Right ventricle myocardium superior (tissue), 1 donor: ENCODE measurements at places on chromosomes 5 and 9.

DNA sequence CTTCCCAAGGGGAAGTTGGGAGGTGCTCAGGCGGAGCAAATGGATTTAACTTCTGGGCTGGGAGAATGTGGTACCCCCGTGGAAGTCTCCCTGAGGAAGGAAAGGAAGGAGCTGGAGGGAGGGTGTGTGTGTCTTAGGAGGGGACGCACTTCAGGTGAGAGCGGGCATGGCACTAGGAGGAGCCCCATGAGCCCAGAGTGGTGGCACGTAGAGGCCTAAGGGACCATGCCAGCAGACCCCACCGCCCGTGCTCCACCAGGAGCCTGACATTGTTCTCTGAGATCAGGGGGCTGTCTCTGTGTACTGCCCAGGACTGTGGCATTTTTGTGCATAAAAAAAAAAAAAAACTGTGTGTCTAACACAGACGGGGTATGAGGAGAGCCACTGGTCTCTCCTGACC lies 18.5 kb upstream of the AHRR start:
- DNase-seq: no peak

DNA sequence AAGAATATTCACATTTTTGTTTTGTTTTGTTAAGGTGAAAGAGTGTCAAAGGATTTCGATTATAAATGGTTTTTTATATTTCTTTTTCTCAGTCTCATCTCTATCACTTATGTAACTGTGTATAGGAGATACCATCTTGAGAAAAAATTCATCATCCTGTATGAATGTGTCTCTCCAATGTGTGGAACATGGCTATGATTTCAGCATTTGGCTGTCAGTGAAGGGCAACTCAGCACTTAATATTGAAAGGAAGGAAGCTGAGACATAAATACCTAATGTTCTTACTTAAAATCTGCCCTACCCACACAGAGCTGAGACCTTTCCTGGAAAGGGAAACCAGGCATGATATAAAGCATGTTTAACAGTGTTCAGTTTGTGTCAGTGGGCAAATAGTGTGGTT lies 474.2 kb upstream of the RIOK2 start:
- no peak for DNase-seq

DNA sequence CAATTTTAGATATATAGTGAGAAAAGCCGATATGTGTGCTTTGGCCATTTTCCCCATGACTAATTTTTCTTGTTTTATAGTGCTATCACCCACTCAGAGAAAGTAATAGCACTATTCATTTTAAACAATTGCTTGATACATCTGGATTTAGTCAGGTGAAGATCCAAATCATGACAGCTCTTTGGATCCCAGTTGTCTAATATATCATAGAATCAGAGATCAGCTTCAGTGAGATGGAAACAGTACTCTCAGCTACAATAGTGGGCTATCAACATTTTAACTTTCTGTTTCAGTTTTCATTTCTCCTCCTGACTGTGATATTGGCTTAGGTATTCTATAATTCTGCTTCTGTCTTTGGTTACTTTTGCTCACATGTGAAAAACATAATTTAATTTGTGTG lies 38.7 kb downstream of the VCAN start:
- no peak for DNase-seq

GRCh38 chr9:91060520-91061343 lies 259.1 kb downstream of the SYK start:
- no peak for DNase-seq

DNA sequence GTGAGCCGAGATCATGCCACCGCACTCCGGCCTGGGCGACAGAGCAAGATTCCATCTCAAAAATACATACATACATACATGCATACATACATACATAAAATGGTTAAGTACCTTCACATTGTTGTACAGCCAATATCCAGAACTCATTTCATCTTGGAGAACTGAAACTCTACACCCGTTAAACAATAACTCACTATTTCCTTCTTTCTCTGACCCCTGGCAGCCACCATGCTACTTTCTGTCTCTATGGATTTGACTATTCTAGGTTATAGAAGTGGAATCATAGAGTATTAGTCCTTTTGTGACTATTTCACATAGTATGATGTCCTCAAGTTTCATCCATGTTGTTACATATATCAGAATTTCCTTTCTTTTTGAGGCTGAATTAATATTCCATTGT lies 9.6 kb upstream of the KIF27 start:
- no peak for DNase-seq

GRCh38 chr5:158832096-158832685 lies 267.5 kb downstream of the EBF1 start:
- no peak for DNase-seq

DNA sequence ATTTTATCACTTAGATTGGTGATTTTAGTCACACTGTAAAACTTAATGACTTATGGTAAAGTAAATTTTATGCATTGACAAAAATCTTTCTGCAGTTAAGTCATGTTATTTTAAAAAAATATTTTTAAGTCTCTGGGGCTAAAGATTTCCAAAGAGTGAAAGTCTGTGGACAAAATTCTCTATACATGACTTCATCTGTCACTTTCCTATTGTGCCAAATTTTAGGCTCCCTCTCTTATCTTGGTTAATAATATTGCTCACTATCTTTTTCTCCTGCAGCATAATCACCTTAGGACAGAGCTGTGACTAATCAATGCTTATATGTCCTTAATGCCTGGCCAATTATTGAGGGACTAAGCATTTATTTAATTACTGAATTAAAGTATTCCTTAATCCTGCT lies 15.2 kb downstream of the LURAP1L start:
- DNase-seq: no peak

- DNase-seq: no peak
These were observed 249.6 kb downstream of the IZUMO3 start for GRCh38 chr9:24296124-24296523.

GRCh38 chr5:9160747-9161146 lies 385.1 kb downstream of the SEMA5A start:
- no peak for DNase-seq

GRCh38 chr9:120711841-120712538 lies 2.3 kb downstream of the MEGF9 start:
- no peak for DNase-seq

DNA sequence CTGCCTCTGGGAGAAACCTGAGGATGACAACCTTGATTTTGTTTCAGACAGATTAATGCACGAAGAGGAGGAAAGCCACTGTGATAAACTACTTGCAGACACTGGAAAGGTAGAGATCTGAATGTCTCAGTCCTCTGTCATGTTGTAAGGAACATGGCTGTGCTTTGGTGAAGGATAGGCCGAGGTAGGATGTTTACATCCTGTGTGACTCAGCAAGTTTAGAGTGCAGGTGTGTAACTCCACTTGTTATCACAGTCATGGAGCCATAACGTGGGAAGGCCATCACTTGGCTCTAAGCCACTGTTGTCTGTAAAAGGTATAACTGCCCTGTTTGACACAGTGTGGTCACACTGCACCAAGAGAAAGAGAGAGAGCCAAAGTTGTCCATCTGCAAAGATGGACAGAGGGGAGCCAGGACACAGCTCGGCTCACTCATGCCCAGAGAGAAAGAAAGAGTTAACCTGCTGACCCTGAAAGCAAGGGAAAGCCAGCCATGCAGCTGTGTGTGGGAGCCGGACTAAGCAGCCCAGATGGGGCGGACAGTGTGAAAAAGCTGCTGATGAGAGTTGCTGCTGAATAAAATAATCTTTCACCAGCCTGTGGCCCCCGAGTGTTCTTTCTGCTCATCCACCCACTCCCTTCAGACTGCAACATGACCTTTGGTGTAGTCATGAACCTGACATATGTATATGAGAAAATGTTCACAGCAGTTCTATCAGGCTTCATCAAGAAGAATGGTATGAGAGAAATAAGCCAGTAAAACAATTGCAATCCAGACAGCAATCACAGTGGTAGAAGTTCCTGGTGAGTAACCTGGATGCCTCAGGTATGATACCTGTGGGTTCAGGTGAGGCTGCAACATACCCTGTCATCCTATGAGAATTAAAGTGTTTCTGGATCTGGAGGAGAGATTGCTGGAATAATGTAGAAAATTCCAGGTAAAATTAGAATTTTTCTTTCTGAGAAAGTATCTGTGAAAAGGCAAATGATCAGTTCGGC lies 115.9 kb downstream of the TARS1 start:
- DNase-seq: no peak

DNA sequence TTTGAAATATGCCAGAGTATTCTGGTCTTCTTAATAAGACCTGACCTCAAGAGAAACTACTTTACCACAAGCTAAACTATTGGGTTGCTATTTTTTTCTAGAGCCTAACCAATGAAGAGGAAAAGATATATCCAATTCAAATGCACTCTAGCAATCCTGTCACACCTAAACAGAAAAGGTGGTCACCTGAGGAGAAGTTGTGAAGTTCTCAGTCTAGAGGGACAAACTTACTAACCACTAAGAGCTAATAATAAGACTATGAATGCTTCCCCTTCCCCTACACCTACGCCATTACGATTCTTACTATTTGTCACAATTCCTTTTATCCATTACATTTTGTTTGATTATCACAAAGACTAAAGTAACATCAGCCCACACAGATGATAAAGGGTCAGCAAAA lies 29.7 kb downstream of the RLN2 start:
- no peak for DNase-seq

GRCh38 chr9:30932226-30932625 lies 1452.2 kb upstream of the ACO1 start:
- DNase-seq: no peak

GRCh38 chr5:42586625-42587024 lies 163.4 kb downstream of the GHR start:
- peak; percentile 73 for DNase-seq

GRCh38 chr9:95938724-95939123 lies 63.2 kb downstream of the ERCC6L2 start:
- no peak for DNase-seq

GRCh38 chr9:114491430-114492003 lies 13.8 kb downstream of the WHRN start:
- DNase-seq: no peak

DNA sequence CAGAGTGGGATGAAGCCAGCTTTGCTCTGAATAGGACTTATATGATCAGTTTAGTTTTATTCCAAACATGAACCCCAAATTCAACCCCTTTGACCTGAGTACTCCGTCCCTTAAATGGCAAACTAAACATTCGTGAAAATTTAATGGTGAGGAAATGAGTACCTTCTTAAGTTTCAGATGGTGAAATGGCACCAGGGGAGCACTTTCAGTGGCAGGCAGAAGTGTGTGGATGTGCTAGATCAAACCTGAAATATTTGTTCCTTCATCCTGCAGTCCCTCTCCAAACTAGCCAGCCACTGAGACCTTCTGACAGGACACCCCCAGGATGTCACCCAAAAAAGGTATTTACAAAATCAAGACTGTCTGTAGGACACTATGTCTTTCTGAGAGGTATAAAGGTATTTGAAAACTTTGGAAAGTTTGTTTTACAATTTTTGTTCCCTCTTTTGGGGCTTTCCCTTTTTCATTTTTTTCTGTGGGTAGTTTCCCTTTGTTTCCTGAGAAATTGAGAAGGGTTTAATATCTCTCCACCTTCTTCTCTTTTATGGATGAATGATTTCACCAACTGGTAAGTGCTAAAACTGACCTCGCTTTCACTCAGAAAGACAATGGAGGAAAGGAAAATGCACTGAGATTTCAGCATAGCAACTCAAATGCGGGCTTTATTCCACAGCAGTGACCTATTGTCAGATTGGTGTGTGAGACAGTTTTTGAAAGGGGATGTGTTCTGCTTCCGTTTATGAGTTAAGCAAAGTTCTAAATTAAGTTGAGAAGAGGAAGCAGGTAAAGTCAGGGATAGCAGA lies 127.1 kb downstream of the TMC1 start:
- DNase-seq: no peak

- no peak for DNase-seq
These were observed 12.9 kb upstream of the RHOBTB3 start for GRCh38 chr5:95718203-95718602.

DNA sequence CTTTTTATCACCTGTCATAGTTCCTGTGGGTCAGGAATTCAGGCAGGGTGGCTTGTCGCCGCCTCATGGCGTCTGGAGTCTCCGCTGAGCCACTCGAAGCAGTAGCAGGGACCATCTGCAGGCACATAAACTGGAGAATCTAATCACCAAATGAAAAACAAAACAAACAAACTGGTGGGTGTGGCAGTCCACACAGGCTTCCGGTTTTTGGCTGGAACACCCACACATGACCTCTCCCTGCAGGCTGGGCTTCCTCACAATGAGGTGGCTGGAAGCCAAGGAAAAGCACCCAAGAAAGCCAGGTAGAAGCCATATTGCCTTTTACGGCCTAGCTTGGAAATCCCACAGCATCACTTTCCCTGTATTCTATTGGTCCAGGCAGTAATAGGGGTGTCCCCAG lies 197.0 kb downstream of the SYK start:
- no peak for DNase-seq

GRCh38 chr5:67166460-67167285 lies 29.9 kb downstream of the CD180 start:
- peak; percentile 79 for DNase-seq

DNA sequence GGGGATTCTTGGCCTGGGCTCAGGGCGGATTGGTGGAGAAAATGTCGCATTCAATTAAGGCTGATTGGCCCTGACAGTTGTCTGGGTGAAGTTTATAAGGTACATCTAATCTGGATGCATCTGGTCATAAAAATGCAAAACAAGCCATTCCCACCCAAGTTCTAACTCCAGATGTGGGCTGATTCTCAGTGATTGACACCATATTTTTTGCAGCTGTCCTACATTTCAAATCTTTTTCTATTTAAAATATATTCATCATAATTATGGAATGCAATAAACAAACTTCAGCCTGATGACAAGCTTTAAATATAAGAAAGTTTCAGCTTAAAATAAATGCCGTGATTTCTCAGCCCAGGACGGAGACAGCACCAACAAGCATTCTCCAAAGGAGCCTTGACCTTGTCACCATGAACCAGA lies 146.4 kb upstream of the SMIM23 start:
- no peak for DNase-seq

DNA sequence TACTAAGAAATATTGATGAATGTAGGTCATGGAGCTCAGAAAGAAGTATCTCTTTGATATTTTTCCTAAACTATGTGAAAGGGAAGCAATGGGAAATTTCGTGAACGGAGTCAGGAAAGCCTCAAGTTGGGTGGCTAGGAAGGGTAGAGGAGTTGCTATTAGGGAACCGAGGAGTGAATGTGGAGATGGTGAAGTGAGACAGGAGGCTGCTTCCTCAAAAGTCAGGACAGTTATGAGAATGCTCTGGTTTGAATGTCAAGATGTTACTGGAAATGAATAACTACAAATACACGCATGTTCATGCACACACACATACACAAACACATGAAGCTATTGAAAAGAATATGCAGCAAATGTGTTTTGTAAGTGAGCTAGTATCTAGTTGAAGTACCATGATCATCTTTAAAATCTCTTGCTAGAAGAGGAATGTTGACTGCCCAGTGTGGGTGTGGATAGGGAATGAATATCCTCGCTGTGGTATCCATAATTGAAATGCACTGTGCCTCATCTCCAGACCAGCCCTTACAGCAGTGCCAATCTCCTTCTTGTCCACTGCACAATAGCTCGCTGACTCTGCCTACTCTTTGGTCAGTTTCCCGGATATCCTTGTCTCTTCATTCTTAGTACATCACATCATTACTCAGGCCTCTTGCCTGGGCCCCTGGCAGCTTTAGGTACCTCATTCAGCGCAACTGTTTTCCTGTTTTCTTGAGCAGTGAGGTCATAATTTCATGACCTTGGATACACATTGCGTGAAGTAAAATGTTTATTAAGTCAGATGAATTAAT lies 21.9 kb upstream of the PDCD1LG2 start:
- DNase-seq: no peak

- no peak for DNase-seq
These were observed 289.6 kb downstream of the KIF4B start for GRCh38 chr5:155303120-155303519.

- DNase-seq: no peak
These were observed 63.6 kb downstream of the SUSD1 start for GRCh38 chr9:112111461-112111860.
